NB4 (cell line): ENCODE measurements at places on chromosomes 13 and 19.

DNA sequence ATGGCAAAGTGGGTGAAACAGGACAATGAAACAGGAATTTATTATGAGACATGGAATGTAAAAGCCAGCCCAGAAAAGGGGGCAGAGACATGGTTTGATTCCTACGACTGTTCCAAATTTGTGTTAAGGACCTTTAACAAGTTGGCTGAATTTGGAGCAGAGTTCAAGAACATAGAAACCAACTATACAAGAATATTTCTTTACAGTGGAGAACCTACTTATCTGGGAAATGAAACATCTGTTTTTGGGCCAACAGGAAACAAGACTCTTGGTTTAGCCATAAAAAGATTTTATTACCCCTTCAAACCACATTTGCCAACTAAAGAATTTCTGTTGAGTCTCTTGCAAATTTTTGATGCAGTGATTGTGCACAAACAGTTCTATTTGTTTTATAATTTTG, 8.6 kb downstream of the CLN5 start:
- peak; percentile 31 for DNase-seq

- DNase-seq: no peak
Measured at GRCh38 chr13:96730676-96731075, 263.6 kb downstream of the OXGR1 start.

DNA sequence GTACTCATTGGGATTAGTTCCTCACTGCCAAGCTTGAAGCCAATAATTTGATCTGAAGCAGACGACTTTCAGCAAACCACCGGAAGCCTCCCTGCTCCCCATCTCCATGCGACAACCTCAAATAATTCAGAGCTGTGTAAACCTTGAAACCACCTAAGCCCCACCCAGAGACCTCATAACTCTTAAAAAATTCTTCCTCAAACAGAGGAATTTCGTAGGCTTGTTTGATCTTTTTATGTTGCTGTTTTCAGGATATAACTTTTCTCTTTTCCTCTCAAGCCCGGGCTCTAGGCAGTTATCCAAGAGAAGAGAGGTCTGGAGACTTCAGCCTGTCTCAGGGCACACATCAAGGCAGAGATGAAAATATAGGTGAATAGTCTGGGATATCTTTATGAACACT, 311.6 kb downstream of the KCNRG start:
- DNase-seq: peak; percentile 19

GRCh38 chr13:77952276-77952675, 33.6 kb upstream of the EDNRB start:
- no peak for DNase-seq

GRCh38 chr19:39916236-39916635, 18.2 kb downstream of the FCGBP start:
- DNase-seq: no peak

GRCh38 chr13:25604106-25604505, 232.3 kb downstream of the ATP8A2 start:
- DNase-seq: no peak

GRCh38 chr19:32901504-32902161, 32.1 kb upstream of the SLC7A9 start:
- no peak for DNase-seq

GRCh38 chr19:1777149-1777548, 23.8 kb downstream of the ONECUT3 start:
- DNase-seq: no peak

DNA sequence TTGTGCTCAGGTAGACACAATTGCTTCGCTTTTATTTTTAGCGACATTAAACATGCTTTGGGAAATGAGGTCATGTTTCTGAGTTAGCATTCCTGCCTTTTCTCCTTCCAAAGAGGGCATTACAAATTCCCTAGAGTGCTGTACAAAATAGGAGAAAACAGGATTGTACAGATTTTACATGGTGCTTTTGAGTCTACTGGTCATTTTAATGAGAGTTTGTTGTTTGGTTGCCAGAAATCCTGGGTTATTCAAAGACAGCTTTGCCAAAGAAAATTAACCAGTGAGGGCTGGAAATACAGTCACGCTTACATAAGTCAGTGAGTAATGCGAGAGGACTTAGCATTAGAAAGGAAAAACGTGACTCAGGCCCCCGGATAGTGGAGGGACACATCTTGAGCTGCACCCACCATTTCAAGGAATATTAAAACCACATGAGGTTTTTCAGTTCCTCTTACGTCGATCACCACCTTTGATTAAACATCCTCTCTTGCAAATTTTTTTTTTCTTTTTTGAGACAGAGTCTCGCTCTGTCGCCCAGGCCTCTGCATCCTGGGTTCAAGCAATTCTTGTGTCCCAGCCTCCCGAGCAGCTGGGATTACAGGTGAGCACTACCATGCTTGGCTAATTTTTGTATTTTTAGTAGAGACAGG, 55.4 kb downstream of the SACS start:
- peak; percentile 81 for DNase-seq

DNA sequence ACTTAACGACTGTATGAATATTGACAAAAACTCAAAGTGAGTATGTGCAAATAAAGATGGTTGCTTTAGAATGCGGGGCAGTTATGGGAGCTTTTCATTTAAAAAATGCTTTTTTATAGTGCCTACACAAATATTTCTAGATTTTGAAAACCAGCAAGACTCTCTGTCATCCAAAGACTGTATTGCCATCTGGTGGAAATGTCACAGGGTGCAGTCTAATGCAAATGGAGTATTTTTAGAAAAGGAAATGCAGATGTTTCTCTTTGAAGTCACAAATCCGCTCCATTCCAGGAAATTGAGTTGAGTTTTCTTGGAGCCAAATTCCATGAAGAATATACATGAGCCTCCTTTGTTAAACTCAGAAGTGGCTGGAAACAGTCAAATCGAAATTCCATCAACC, 2.3 kb upstream of the C1QTNF9B start:
- DNase-seq: peak; percentile 20

- peak; percentile 90 for DNase-seq
Measured at GRCh38 chr13:102584434-102584833, 12.4 kb upstream of the TPP2 start.

GRCh38 chr19:36604656-36605100, 435 bp upstream of the ZNF382 start:
- DNase-seq: peak; percentile 78

DNA sequence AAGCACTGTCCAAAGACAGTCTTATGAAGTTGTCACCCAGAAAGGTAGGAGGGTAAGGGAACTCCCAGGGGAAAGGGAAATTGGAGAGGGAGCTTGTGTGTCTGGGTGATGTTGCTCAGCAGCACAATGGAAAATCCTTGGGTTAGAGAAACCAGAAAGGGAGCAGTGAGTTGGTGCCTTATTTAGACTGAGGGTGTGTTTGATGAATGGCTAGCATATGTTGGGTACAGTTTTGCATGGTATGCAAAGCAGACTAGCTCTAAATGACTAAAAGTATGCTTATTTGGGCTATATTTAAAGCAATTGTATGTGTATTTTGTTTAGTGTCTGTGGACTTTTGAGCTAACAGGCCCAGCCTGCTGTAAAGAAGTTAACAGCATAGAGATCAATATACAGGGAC, 2884.6 kb upstream of the PCDH20 start:
- no peak for DNase-seq

DNA sequence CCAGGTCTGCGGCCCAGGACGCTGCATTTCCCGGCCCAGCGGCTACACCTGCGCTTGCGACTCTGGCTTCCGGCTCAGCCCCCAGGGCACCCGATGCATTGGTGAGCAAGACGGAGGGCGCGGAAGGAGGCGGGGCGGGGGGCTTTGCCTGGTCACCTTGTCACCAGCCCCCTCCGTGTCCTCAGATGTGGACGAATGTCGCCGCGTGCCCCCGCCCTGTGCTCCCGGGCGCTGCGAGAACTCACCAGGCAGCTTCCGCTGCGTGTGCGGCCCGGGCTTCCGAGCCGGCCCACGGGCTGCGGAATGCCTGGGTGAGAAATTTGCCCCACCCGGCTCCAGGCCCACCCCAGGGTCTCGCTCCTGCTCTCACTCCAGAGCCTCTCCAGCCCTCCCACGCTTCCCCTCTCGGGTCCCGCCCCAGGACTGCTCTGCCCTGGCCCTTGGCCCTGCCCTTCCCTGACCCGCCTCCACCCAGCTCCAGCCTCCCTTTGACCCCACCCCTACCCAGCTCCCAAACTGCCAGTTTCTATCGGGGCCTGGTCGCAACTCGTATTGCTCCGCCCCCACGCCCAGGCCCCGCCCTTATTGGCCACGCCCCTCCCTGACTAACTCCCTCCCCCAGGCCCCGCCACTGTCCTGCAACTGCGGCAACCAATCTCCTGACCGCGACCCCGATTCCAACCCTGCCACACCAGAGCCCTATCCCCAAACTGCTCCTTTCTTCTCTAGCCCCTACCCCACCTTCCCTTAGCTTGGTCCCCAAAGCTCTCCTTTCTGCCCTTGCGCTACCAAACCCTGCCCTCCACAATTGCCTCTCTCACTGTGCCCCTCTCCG, 8.6 kb downstream of the LTBP4 start:
- peak; percentile 77 for DNase-seq

- no peak for DNase-seq
Measured at GRCh38 chr13:60788156-60788829, 391.3 kb downstream of the TDRD3 start.

DNA sequence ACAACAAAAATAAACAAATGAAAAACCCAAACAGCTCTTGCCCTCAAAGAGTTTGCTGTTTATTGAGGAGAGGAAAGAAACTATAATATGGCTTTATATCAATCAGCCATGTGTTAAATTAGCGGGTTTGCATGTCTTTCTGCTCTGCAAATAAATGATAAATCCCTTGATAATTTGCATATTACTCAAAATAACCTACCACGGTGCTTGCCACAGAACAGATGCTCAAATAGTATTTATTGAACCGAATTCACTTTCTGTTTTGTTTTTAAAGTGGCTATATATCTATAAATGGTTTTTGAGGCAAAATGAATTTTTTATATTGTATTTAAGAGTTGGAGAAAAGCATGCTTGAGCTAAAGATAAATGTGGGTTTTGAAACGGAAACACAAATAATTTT, 428.1 kb downstream of the ITGBL1 start:
- no peak for DNase-seq

GRCh38 chr13:113057084-113057483, 48.5 kb upstream of the F7 start:
- DNase-seq: no peak

DNA sequence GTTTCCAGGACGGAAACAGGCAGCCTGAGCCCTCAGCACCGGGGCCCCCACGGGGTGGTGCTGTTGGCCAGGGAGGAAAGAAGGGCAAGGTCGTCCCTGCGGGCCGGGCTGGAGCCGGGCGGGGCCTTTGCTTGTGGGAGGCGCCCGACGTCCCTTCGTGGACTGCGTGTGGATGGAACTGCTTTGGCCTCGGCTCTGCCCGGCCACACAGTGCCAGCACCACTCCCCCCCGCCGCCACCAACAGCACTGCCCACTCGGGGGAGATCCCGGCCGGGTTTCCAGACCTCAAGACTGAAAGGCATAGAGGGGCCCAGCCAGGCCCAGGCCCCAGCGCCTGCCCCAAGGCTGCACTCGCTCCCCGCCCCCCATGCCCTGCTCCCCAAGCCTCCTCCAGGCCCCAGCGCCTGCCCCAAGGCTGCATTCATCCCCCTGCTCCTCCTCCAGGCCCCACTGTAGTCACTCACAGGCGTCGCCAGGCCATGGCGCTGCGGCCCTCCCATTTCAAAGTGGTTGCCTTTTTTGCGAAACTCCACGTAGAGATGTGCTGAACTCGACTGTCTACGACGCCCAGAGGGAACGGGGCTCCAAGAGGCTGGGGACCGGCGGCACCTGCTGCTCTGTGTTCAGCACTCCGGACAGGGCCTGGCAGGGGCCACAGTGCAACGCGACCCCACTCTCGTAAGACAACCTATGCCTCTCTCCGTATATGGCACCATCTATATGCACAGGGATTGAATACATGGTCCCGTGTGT, 22.5 kb downstream of the C13orf46 start:
- peak; percentile 82 for DNase-seq

DNA sequence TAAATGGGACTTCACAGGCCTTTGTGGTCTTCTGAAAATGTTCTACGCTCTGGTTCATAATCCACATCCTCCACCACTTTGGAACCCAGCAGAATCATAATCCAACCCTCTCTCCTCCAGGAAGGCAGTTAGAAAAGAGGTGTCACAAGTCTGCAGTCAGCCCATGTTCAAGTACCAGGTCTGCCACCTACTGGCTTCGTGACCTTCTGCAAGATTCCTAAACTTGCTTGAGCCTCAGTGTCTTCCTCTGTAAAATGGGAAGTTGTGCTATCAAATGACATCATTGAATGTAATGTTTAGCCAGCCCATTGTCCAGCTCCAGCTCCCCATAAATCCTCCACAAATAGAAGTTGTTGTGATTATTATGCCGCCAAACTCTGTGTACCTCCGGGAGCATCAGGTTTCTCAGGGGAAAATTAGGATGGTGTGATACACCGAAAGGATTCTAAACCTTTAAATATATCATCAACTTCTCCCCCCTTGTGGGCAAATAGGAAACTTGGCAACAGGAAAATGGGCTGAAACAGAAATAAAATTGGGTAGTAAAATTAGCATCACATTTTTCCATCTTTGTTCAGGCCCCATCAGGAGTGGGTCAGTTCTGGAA, 109.7 kb downstream of the NUFIP1 start:
- DNase-seq: peak; percentile 61

GRCh38 chr13:29621051-29621800, 25.7 kb upstream of the SLC7A1 start:
- DNase-seq: peak; percentile 13

GRCh38 chr13:29162638-29163235, 342.6 kb downstream of the MTUS2 start:
- DNase-seq: peak; percentile 37

GRCh38 chr13:80408270-80408669, 67.3 kb upstream of the SPRY2 start:
- peak; percentile 11 for DNase-seq

- peak; percentile 71 for DNase-seq
Measured at GRCh38 chr13:32587811-32588170, 1.5 kb downstream of the PDS5B start.

DNA sequence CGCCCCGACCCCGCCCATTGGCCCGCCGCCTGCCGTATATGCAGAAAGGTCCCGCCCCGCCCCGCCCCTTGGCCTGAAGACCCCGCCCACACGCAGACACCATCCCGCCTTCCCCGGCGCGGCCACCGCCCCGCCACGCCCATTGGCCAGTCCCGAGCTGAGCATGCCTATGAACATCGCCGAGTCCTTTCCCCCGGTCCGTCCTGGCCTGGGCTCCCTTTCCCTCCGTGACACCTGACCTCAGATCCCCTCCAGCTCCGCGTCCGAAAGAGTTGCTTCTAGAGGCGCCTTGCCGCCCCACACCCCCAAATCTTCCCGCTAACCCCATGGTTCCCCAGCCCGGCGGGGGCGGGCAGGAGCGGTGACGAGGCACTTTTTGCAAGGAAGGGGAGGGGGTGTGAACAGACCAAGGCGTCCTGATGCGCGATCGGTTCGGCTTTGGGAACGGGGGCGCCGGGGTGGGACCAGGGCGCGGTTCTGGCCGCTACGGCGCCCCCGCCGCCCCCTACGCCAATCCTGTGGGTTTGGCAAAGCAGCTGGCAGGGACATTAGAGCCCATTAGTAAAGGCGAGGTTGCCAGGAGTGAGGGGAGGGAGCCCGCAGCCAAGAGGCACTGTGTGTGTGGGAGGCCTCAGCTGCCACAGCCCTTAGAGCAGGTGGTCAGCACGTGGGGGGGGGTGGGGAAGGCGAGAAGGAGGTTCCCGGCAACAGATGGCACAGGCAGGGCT, 406 bp upstream of the NUMBL start:
- DNase-seq: peak; percentile 88
